ENCODE measurements at places on chromosomes 6 and 20.

- no peak for DNase-seq
Measured at GRCh38 chr6:2940010-2940850, 31.1 kb downstream of the SERPINB6 start.

- DNase-seq = no peak
Measured at GRCh38 chr20:37885042-37885441, 17.9 kb upstream of the VSTM2L start.

GRCh38 chr6:41049955-41050354 is 3.0 kb upstream of the APOBEC2 start:
- no peak for DNase-seq

DNA sequence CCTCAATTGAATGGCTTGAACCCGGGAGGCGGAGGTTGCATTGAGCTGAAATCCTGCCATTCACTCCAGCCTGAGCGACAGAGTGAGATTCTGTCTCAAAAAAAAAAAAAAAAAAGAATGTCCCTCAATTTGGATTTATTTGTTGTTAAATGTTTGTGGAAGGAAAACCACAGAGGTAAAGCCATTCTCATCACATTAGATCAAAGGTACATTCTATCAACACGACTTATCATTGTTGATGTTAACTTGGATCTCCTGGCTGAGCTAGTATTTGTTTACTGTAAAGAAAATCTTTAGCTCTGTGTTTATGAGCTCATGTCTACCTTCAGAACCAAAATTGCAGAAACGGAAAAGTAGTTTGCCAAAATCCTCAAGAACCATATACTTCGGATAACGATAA is 91.4 kb upstream of the SALL4 start:
- no peak for DNase-seq

- DNase-seq = no peak
Measured at GRCh38 chr6:17179530-17180073, 77.8 kb downstream of the STMND1 start.

All from fibroblast of skin of back (primary cell).